ENCODE measurements at places on chromosomes 5 and 9. TPM values are rescaled to one million over a fixed set of nuclear protein-coding genes. Genes with fewer than 3 reads are reported as not detected.

Gene IER5L
- 19.1 TPM for total RNA-seq

Gene CCNJL
- 29.7 TPM for total RNA-seq

Gene RMRP
- 14,026 TPM for total RNA-seq

Gene LPCAT1
- total RNA-seq: 111 TPM

Gene PHF24
- 0.63 TPM for total RNA-seq

Gene SCGB3A1
- not detected for total RNA-seq

Gene ADRB2
- 0.11 TPM for total RNA-seq

Gene TNC
- total RNA-seq: 0.30 TPM

Gene DNAJC25
- 6.0 TPM for total RNA-seq

Gene ACER2
- 5.6 TPM for total RNA-seq

Gene TRPM3
- total RNA-seq: 1.4 TPM

Gene DHX29
- total RNA-seq: 29.6 TPM

DNA sequence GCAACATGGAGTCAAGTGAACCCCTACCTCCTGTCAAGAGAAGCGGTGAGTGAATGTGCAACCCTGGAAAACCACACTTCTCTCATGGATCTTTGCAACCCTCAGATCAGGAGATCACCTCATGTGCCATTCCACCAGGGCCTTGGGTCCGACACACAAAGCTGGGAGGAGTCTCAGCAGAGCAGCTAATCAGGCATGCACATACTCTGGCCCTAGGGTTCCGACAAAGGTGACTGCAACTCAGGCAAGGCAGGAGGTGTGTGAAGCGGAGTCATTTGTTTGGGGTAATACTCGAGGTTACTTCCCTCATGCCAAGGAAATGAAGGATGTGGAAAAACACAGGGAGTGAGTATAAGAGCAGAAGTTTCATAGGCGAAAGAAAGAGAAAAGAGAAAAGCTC, 96.1 kb downstream of the GABRG2 start:
- DNase-seq: no peak

DNA sequence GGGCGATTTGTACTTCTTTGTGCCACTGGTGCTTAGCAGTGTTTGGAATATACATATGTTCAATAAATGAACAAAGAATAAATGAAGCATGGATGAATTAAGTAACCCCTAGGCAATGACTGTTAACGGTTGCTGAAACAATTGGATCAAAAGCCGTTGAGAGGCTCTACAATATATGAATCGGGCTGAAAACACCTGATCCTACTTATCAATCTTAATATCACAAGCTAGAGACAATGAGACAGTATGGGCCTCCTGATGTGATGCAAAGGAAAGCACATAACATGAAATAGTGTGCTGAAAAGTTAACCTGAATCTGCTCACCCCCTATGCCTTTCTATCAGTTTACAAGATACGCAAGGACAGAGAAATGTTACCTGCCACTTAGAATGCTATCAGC, 410.3 kb upstream of the RGMB start:
- no peak for DNase-seq

DNA sequence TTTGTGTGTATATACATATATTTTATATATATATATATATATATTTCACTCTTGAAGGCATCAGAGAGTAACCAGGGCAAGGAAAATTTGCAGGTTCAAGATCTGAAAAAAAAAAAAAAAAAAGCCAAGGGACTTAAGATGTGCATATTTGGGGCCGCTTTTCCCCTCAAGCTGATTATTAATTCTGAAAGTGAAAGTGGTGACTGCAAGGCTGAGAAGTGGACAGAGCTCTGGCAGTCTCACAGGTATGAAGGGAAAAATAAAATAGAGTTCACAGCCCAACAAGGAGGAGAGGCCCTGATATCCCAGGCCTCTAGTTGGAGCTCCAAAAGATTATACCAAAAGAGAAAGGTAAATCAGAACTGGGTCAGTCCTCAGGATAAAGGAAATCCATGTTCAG, 234.4 kb upstream of the GAS1 start:
- no peak for DNase-seq

DNA sequence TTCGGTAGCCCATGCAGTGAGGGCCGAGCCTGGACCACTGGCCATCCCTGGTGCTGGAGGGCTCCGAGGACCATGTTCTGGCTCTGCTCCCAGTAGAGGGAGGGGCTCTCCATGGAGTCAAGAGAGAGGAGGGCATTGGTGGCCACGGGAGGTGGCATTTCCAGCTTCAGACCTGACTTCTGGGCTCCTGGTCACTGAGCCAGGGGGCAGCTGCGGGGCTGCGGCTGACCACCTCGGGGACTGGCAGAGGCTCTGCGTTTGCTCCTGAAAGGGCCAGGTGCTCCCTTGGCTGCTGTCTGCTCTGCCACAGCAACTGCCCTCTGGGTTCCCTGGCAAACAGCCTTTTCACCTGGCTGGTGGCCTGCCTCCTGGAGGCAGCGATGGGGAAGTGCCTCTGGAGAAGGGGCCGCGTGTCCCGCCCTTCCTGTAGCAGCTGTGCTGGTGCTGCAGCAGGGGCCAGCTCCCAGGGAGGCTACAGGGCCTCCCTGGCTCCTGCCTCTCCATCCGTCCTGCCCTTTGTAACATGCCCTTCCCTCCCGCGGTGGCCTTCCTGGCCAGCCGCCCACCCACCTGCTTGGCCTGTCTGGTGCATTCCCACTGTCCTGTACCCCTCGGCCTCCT, 144.6 kb downstream of the CACNA1B start:
- no peak for DNase-seq

DNA sequence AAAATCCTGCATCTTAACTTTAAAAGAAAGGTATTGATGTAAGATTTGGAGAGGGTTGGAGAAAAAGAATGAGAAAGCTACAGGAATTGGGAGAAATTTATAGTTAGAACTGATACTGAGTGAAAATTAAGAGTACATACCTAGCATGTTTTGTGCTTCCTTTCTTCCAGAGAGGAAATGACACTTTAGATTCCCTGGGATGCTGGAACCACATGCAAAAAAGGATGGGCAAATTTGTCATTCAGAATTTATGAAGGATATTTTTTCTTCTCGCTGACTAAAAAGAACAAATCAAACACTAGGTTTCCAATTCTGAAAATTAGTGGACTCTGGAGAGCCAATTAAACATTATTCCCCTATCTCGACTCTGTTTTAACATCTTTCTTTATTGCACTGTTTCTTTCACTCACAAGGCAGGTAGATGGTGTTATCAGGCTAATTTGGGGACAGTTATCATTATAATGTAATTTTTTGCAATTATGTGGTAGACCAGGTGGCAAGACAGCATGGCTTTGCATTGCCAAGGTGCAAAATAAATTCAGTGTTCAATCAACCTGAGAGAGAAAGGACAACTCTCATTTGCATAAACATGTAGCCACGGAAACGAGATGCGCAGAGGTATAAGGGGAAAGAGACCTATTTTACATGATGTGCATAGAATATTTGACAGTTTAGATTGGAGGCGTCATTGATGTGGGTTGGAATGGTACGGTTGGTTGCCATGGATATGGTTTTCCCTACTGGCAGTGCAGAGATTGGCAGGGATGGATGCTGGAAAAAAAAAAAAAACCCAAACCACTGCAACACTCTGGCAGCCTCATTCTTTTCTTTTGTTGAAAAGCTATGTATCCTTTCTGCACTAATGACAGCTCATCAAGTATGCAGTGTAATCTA, 320.4 kb upstream of the CCNH start:
- DNase-seq: no peak

DNA sequence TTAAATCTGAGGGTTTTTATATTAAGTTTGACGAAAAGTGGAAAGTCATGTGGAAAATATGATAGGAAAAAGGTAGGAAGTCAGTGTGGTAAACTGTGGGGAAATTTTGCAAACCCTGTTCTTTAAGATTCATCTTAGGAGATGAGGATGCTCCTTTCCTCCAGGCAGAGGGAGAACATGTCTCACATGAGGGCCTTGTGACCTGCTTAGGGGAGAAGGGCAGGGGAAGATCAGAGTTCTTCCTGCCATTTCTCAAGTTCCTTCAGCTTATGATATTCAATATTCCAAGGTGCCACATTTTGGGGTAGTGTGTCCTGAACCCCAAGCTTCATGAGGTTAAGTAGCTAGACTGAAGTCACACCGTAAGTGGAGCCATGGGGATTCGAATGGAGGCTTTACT, 53.7 kb downstream of the MAPKAP1 start:
- DNase-seq: no peak

GRCh38 chr9:98218562-98219363, 26.3 kb upstream of the CORO2A start:
- no peak for DNase-seq

GRCh38 chr9:122354536-122355199, 16.2 kb upstream of the PTGS1 start:
- no peak for DNase-seq

- DNase-seq: no peak
Measured at GRCh38 chr5:6603643-6604042, 29.2 kb downstream of the NSUN2 start.

GRCh38 chr5:43061352-43062075, 21.4 kb upstream of the ANXA2R start:
- no peak for DNase-seq

DNA sequence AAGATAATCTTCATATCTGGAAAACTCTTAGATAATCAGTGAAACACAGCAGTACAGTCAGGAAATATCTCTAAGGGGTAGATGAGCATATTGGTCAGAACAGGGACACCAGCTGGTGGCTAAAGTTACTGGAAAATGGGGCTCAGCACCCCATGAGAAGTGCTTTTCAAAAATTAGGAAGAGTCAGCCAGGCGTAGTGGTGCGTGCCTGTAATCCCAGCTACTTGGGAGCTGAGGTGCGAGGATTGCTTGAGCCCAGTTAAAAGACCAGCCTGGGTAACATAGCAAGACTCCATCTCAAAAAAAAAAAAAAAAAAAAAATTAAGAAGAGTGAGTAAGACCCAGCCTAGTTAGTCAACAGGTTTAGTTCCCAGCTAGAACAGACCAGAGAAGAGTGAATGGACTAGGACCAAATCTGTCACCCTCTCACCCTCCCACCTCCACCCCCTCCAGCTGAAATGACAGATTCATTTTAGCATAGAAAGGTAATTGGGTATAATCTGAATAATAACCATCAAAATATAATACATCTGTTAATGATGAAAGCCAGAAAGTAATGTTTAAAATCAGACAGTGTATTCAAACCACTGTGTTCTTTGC, 120.9 kb downstream of the CDC42SE2 start:
- DNase-seq: no peak

GRCh38 chr5:43730832-43731342, 127.9 kb downstream of the NNT start:
- no peak for DNase-seq
